Activated CD8-positive, alpha-beta memory T cell treated with anti-CD3 and anti-CD28 coated beads for 1 hour (primary cell): ENCODE measurements at places on chromosomes 3 and 15.

DNA sequence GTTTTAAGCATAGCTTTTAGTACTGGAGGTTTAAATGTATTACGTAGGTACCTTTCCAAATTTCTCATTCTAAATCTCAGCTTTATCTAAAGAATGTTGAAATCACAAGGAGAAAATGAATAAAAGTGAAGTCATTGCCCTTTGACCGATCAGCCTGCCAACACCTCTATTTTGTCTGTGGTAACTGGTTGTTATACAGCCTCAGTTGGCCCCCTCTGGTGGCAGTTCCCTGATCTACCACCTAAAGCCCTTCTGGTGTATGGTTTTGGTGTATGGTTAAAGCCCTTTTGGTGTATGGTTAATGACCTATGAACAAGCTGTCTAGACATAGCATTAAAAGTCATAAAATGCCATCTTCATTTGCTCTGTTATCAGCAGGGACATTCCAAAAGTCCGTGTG, 378.2 kb upstream of the AZI2 start:
- DNase-seq = no peak

- no peak for DNase-seq
Measured at GRCh38 chr3:195907684-195907933, 742 bp downstream of the TNK2 start.

GRCh38 chr15:35514759-35515158, 31.2 kb downstream of the DPH6 start:
- no peak for DNase-seq

- DNase-seq = no peak
Measured at GRCh38 chr15:61996056-61996635, 64.1 kb downstream of the VPS13C start.

- DNase-seq = no peak
Measured at GRCh38 chr3:167787440-167787839, 51.9 kb downstream of the SERPINI1 start.

- no peak for DNase-seq
Measured at GRCh38 chr3:126166009-126166408, 14.4 kb downstream of the ALDH1L1 start.

DNA sequence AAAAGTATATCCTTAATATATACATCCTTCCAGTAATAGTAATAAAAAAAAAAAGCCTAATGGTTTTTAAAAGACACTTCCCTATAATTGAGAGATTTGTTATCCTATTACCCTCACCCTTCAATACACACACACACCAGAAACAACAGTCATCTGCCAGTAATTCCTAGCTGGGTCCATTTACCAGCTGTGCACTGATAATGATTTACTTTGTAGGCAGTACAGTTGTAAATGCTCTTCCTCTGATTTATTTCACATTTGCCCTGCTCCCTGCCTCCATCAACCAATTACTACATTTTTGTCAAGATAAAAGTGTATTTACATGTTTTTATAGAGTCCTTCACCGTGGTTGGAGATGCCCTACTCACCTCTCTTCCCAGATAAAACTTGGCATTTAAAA, 12.4 kb downstream of the TPM1 start:
- no peak for DNase-seq
